ENCODE measurements at places on chromosomes 4 and X.

GRCh38 chr4:124085561-124086180 lies 626.9 kb downstream of the ANKRD50 start:
- no peak for DNase-seq

DNA sequence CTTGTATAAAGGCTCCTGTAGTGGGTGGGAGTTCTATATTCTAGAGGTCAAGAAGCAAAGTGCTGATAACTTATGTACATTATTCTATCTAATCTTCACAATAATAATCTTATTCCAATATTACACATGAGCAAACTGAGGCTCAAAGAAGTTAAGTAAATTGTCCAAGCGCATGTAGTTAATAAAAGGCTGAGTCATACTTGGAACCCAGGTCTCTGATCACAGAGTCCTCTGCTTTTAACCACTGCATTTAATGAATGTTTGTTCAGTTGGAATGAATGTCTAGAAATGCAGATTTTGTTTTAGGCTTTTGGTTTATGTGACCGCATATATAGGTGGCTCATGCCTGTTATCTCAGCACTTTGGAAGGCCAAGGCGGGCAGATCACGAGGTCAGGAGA lies 88.4 kb upstream of the PAQR3 start:
- no peak for DNase-seq

- no peak for DNase-seq
Observed at GRCh38 chrX:153900831-153901752, 3.4 kb upstream of the AVPR2 start.

GRCh38 chr4:127080141-127080540 lies 552.6 kb upstream of the INTU start:
- no peak for DNase-seq

DNA sequence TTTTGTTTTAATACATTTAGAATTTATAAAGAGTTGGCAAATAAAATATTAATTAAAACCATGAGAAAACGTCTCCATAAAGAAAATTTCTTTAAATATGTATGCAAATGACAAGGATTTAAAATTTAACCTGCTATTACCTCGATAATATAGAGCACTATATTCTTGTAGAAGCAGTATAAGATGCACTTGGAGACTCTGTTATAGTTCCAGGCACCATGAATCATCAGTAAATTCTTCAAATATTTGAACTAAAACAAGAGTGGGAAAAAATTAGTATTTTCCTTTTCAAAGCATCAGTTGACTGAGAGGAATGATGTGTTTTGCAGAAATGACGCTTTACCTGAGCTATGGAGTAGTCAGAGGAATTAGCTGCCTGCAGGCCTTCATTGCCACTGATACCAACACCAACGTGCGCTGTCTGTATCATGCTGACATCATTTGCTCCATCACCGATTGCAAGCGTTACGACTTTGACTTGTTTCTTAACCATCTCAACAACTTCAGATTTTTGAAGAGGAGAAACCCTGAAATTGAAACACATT lies 67.3 kb downstream of the SHISA3 start:
- DNase-seq: no peak

DNA sequence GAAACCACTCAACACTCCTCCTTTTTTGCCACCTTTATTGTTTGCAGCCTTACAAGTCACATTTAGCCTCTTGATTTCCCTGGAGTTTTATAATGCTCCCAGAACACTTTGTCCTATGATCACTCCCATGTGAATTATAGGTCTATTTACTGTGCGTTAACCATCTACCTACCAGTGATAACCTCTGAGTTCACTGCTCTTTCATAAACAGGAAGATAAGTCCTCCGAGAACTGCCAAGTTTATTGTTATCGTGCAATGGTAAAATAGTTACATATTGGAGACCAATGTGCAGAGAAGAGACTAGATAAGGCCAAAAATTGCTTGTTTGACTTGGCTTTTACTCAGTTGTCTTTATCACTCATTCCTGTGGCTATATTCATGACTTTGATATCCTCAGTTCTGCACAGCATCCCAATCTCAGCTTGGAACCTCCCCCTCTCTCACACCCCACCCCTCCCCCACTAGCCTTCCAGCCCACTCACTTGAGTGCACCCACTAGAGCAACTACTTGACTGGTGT lies 12.9 kb upstream of the NUDT9 start:
- DNase-seq: no peak

DNA sequence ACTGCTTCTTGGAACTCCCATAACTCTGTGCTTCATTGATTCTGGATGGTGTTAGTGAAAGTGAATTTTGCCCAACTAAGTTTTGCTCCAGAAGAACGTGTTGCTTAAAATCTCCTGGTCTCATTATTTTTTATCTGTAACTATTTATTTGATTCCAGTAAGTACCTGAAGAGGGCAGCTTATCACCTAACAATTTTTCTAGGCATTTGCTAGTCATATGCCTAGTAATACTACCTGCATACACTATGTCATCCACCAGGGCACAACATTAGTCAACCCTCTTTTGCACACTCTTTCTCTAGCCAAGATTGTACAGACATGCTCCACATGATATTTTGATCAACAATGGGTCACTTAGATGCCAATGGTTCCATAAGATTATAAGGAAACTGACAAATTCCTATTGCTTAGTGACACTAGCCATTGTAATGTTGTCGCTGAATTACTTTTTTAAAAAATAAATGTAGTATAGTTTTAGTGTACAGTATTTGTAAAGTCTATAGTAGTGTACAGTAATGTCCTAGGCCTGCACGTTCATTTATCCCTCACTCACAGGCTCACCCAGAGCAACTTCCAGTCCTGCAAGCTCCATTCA lies 499.9 kb upstream of the AADAT start:
- no peak for DNase-seq

GRCh38 chr4:140135529-140136088 lies 18.4 kb downstream of the MAML3 start:
- DNase-seq: peak; percentile 92

- no peak for DNase-seq
Observed at GRCh38 chr4:77852892-77853495, 9.6 kb upstream of the MRPL1 start.

GRCh38 chrX:51257490-51257889 lies 75.1 kb upstream of the NUDT10 start:
- DNase-seq: no peak

DNA sequence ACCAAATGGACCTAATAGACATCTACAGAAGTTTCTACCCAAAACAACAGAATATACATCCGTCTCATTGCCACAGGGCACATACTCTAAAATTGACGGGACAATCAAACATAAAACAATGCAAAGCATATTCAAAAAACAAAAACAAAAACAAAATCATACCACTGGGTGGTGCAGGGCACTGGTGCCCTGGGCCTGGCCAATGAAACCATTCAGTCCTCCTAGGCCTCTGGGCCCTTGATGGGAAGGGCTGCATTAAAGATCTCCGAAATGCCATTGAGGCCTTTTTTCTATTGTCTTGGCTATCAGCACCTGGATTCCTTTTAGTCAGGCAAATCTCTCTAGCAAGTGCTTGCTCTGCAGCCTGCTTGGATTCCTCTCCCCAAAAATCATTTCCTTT lies 213.9 kb upstream of the ZCCHC13 start:
- no peak for DNase-seq

- DNase-seq: no peak
Observed at GRCh38 chrX:137575596-137576255, 9.8 kb downstream of the ZIC3 start.

- DNase-seq: no peak
Observed at GRCh38 chr4:129379429-129379828, 283.5 kb downstream of the C4orf33 start.

- DNase-seq: no peak
Observed at GRCh38 chr4:6258026-6258360, 11.7 kb upstream of the WFS1 start.

DNA sequence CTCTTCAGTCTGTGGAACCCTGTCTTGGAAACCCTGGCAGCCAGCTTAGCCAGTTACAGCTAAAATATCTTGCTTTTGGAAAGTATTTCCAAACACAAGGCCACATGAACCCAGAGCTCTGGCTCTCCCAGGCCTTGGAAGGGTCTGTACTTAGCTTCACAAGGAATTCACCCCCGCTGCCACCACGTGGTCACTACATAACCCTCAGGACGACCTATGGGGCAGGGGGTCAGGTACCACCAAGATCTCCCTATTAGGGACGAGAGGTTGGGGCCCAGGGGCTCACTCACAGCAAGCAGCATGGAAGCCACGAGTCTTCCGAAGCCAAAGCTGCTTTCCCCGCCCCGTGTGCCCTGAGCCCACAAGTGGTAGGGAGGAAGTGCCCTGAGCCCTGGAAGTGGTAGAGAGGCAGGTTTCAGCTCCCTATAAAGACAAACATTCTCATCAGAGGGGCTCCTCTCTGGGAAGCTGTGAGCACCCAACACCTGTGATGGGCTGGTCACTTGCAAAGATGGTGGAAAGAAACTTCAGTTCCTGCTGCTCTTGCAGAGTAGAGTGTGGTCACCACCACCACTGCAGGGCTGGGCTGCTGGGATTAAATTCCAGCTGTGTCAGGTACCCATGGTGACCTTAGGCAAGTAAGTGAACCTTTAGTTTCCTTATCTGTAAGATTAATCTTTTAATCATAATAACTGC lies 4.7 kb upstream of the JAKMIP1 start:
- no peak for DNase-seq

DNA sequence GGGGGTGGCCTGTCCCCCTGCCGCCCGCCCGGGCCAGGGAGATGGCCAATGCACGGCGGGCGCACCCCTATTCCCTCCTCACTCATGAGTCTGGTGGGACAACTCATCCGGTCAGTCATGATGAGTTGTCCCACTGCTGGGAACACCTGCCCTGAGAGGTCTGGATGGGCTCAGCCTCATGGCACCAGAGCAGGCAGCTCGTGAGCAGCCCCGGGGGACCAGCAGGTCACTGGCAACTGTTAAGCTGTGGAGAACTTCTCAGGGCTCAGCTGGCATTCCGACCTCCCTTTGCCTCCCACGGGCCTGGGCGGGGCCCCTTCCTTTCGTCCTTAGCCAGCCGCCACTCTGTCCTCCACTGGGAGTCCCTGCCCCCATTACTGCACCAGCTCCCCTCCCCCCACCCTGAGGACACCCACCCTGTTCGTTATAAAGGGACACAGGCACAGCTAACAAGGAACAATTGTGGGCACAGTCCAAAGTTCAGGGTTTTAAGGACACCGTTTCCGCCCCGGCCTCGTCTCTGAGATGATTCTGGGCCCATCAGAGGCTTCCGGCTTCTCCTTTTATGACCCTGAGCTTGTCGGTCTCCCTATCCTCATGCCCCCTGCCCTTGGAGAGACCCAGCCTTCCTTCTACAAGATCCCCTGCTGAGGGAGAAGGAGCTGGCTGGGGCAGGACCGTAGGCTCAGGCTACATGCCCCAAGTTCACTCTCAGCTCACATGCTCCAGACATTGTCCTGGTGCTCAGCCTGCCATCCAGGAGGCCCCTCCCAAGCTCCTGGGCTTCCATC lies 14.6 kb upstream of the KIAA0232 start:
- no peak for DNase-seq

- DNase-seq: no peak
Observed at GRCh38 chrX:107355533-107355932, 93.9 kb upstream of the FRMPD3 start.

GRCh38 chr4:38867478-38868058 lies at the start of gene FAM114A1:
TSS of gene FAM114A1 (plus strand) at chr4:38867806. CDS start at chr4:38878079, 10,273 bp downstream.
- DNase-seq: peak; percentile 59

DNA sequence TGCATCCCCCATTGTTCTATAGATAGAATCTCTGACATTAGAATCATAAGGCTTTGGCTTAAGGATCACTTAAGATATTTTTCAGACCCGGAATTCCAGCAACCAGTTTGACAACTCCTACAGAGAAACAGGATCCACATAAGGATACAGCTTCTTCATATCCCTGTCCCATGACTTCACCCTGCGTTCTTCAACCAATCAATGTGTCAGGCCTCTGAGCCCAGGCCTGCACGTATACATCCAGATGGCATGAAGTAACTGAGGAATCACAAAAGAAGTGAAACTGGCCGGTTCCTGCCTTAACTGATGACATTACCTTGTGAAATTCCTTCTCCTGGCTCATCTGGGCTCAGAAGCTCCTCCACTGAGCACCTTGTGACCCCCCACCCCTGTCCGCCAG lies 85.1 kb downstream of the MFAP3L start:
- no peak for DNase-seq

- DNase-seq: no peak
Observed at GRCh38 chr4:169099771-169100180, 89.7 kb upstream of the CBR4 start.

DNA sequence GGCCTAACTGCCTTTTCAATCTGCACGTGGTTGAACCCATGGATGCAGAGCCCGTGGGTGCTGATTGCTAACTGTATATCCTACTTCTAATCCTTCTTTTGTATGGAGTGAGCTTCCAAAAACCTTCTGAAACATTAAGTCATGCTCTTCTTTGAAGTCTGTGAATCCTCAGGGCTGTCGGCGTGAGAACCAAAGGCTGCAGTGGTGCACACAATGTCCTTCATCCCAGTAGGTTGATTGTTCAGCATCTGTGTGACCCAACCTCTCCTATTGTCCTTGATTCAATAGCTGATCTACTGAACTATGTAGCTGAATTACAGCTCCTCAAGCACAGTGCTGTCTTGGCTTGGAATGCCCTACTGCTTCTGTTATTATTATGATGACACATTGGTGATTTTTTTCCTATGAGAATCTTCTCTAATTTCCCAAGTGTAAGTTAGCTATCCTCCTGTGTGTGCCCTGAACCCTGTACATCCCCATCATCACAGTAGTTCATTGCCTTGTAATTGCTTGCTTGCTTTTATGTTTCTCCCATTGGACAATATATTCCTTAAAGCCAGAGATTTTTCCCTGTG lies 294.6 kb downstream of the TRIML1 start:
- no peak for DNase-seq

DNA sequence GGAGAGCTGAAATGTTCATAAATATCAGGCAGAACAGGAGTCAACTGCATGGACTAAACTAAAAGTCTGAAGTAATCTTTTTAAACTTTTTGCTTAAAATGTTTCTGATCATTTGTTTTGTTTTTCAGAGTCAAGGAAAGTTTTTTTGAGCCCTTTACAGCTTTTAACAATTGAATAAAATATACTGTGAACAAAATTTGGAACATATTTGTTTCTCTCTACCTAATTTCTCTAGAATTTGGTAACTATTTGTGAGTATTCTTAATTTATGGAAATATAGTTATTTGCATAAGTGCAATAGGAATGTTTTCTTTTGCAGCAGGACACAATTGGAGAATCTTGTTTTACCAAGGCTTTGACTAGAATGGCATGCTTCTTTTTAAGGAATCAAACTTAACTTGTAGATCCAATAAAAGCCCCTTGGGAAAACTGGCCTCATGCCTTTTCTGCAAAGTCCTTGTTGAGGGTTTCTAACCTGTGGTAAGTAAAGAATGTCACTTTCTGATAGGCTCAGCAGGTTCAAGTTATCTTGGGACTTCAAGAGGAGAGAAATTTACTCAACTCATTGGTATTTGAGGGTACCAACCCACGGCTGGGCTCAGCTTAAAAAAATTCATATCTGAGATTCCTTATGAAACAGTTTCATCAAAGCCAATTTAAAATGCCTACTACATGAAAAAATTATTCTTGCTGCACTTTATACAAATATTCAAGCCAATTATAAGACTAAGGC lies 91.5 kb downstream of the UPRT start:
- no peak for DNase-seq

DNA sequence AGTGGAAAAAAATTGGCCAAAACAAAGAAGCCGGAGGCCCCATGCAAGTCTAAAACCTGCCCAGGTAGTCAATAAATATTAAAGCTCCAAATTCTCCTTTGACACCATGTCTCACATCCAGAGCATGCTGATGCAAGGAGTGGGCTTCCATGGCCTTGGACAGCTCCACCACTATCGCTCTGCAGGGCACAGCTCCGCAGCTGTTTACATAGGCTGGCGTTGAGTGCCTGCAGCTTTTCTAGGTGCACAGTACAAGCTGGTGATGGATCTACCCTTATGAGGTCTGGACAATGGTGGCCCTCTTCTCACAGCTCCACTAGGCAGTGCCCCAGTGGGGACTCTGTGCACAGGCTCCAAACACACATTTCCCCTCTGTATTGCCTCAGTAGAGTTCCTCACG lies 84.2 kb upstream of the LANCL3 start:
- no peak for DNase-seq

Measured in NCI-H2029 (cell line).